ENCODE measurements at places on chromosomes 5 and 9.

- peak; percentile 4 for DNase-seq
These were observed 9.4 kb upstream of the ADAMTS12 start for GRCh38 chr5:33901156-33901555.

DNA sequence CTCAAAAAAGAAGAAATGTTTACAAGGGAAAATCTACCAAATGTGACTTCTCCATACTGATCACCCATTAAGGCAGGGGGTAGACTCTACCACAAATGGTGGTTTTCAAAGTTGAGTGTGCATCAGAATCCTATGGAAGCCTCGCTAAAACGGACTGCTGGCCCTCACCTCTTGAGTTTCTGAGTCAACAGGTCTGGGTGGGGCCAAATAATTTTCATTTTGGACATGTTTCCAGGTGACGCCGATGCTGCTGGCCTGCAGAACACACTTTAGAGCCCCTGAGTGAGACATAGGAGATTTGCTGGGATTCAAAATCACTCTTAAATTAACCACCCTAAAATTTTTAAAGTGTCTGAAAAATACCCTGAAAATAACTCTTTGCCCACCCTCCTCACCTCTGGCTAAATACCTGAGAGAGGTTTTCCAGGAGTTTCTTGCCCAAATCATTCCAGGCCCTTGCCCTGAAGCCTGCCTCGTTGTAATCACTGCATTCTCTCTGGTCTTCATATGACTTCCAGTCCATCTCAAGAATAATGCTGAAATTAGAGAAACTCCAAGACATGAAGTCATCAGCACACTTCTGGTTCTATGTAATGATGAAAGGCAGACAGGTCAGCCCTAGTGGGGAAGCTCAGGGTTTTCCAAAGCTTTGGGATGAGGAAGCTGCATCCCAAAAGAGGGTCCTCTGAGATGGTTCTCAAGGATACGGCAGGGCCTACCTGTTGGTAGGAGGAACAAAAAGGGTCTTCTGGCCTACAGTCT lies 18.2 kb downstream of the C9orf152 start:
- no peak for DNase-seq

DNA sequence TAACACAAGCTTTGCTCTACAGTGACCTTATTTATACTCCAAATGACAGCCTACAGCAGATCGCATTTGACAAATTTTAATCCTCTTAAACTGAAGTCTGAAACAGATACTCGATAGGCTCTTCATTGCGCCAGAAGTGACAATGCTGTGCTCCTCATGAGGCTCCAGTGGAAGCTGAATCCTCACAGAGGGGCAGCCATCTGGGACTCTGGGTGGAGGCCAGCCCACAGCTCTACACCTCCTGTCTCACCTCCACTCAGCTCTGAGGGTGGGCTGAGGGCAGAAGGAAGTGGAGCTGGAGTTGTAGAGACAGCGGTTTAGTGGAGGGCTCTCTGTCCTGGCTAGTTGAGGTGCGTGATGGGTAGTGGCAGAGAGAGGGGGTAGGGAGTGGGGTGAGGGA lies 283.3 kb upstream of the ANKRD55 start:
- no peak for DNase-seq

DNA sequence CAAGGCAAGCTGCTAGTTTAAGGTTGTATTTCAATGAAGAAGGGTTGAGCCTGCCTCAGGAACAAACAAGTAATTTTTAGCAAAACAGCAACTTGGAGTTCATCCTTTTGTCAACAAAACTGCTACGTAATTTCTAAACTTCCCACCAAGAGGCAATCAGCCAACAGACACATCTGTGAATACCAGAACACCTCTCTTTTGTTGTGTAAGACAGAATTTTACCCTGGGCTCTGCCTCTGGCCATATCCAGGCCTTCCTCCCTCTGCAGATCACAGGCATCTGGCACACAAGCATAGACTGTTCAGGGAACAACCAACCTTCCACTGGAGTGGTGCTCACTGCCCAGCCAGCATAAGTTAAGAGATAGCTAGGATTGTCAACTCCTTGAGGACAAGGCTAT lies 409.0 kb downstream of the SPOCK1 start:
- no peak for DNase-seq

- no peak for DNase-seq
These were observed 40.5 kb upstream of the RPL26L1 start for GRCh38 chr5:172918421-172919371.

All from GM23248 (cell line).